Endodermal cell (in vitro differentiated cells): ENCODE measurements at places on chromosomes 3 and 15.

- no peak for DNase-seq
These were observed 84.3 kb downstream of the ATP1B3 start for GRCh38 chr3:141960731-141961130.

GRCh38 chr3:59680919-59681318 is 631.1 kb upstream of the CFAP20DC start:
- no peak for DNase-seq

DNA sequence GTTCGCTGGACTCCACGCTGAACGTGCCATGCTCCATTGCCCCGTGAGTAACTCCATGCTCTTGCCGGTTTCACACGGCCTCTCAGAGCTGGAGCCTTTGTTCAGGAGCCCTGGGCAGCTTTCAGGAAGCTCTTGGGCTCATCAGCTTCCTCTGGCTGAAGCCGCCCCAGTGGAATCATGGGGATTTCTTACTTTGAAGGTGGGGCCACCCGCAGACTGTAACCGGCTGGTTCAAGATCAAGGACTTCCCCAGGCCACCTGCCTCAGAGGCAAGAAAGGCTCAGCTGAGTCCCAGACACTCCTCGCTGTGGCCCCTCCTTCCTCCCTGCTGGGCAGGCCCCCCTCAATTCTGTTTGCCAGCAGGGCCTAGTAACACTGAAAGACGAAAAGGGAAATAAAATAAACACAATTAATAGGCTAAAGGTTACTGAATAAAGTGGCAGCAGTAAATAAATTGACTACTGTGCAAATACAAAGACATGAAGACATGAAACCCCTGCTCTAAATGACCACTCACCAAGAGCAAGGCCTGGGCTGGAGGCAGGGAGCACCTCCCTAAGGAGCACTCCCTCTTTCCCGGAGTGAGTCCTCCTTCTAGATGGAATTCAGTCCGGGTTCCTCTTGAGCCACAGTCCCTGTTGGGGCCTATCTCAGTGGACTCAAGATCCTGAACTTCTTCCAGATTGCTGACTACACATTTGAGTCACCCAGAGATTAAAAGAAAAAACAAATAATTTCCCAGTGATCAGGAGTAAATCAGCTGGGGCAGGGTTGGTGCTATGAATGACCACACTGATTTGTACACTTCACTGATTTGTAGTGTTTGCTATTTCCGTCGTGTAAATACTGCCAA is 51.0 kb downstream of the ZDHHC19 start:
- DNase-seq: peak; percentile 79

GRCh38 chr3:128079823-128080222 is 27.6 kb downstream of the SEC61A1 start:
- DNase-seq: peak; percentile 28

DNA sequence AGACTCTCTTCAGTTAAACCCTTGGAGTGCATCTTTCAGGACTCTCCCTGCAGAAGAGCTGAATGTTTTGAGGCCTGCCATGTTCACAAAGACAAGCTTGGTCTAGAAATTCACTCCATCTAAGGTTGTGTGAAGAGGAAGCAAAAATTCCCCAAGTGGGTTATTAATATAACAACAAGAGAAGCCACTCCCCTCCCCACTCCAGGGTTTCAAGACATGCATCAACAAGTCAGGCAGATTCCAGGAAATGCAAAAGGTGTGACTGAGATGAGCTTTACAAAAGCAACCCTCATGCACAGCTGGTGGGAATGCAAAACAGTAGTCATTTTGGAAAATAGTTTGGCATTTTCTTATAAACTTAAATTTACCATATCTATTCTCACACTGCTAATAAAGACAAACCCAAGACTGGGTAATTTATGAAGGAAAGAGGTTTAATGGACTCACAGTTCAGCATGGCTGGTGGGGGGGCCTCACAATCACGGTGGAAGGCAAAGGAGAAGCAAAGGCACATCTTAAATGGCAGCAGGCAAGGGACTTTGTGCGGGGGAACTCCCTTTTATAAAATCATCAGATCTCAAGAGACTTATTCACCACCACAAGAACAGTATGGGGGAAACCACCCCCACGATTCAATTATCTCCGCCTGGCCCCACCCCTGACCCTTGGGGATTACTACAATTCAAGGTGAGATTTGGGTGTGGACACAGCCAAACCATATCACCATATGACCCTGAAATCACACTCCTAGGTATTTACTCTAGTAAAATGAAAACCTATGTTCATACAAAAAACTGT is 31.3 kb downstream of the TARS3 start:
- no peak for DNase-seq

- DNase-seq: no peak
These were observed 15.2 kb downstream of the ATG7 start for GRCh38 chr3:11287404-11287803.

- no peak for DNase-seq
These were observed 5.1 kb downstream of the PPP2R3A start for GRCh38 chr3:135970506-135971116.

- DNase-seq: no peak
These were observed 30.3 kb upstream of the UTS2B start for GRCh38 chr3:191360620-191361019.

- no peak for DNase-seq
These were observed 241.6 kb upstream of the KBTBD8 start for GRCh38 chr3:66756468-66757036.

- no peak for DNase-seq
These were observed 58.6 kb upstream of the MNS1 start for GRCh38 chr15:56523521-56523920.

DNA sequence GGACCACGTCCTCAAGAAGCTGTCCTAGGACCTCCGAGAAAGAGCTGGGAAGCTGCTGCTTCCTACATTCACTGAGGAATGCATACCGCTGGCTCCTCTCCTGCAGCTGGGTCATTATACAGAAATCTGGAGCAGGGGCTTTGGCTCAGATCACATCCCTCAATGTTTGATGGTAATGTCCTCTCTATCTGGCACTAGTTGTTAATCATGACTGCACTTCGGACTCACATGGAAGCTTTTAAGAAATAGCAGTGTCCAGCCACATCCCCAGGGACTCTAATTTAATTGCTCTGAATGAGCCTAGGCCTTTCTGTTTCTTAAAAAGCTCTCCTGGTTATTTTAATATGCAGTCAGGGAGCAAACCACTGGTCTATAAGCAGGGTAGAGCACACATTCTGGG is 25.7 kb upstream of the MYRIP start:
- DNase-seq: no peak

DNA sequence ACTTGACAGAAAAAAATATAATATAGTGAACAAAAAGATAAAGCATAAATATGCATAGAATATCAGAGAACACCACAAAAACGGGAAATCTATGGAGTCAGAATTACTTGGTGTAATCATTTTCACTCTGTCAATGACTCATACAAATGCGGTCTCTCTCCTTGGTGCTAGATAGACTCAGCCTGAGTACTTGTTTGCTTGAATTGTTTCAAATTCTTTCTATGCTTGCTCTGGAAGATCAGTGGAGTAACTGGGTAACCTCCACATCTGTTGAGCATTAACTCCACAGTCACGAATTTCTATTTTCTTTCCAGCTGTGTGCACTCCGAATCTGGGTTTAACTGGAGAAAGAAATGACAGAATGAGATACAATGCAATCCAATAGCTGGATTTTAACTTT is 760.4 kb downstream of the ZPLD1 start:
- DNase-seq: no peak

GRCh38 chr15:48510976-48511375 is 134.5 kb downstream of the FBN1 start:
- DNase-seq: no peak

DNA sequence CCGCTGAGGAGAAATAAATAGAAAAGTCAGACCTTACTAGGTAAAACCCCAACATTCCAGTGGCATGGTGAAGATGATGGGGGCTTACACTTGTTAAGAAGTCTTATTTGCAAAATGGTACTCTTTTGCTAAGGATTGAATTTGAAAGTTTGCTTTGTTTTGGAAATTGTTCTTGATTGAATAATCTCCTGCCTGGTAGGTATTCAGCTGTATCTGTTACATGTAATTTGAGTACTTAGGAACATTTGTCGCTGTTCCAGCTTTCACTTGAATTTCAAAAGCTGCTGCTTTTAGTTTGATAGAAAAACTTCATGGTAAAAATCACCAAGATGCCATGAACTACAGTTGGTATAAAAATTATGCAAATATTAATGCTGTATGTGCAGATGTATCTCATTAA is 44.6 kb downstream of the TFG start:
- DNase-seq: no peak

- peak; percentile 49 for DNase-seq
These were observed 49.4 kb downstream of the SYNM start for GRCh38 chr15:99154271-99154670.

DNA sequence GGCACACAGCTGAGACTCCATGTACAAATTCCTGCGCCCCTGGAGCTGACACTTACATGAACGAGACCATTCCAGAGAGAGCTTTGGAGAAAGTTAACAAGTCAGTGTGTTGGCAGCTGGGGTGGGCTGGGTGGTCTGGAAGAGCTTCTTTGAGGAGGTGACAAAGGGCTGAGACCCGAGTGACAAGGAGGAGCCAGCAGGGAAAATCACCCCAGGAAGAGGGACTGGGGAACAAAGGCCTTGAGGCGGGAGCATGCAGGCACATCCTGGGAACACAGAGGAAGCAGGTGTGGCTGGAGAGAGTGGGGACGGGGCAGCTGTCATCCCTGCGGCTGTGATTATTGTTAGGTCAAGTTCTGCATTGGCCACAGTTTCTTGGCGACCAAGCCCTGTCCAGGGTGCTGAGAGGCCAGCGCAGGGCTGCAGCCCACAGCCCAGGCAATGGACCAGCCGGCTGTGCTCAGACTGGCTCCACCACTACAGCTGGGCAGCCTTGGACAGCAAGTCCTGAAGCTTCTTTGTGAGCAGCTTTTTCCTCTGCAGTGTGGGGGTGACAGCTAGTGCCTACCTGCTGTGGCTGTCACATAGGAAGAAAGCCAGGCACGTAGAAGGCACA is 34.2 kb upstream of the PRR23E start:
- DNase-seq: peak; percentile 92

DNA sequence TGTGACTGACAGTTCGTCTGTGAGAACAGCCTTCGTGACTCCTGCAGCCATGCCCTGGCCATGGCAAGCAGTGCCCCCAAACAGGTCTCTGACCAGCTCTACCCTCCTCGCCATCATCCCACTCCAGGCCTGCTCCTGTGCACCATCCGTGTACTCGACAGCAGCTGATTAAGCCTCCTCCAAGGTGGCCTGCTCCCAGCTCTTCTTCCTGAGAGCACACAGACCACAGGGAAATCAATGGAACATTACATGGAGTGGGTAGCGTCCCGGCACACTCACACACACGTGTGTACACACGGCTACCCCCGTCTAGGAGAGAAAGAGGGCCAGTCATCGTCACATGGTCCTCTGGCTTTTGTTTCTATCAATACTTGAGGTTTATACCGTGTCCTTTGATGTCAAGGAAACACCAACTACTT is 21.1 kb downstream of the ANXA2 start:
- DNase-seq: peak; percentile 38

DNA sequence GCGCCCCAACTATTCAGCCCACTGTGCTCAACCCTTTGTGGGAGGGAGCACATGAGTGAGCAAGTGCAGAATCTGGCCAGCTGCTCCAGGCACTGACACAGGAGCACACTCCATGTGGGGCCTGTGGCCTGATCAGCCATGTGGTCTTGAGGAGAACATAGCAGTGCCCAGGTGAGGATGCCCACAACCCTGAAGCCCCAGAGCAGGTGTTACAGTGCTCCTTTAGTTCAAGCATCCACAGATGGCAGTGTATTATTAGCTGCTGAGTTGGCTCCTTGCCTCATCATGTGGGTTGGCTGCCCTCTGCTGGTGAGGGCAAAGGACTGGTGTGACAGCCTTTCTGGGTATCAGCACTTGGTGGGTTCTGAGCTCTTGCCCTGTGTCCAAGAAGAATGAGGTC is 1588.2 kb downstream of the SI start:
- DNase-seq: peak; percentile 93

DNA sequence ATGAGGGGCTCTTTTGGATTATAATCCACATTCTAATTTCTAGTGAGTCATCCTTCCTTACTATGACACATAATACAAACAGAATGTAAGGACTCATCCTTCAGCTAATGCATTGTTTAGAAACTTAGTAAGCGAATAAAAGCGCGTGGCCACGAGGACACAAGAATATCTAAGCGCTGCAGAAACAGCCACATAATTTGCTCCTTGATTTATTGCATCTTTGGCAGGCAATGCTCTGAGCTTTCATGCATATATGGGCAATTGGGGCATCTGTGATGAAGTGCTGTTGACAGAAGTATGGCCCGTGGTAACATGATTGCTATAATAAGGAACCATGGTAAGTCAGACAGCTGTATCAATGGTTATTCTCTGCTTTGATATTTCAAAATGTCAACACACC is 191.3 kb upstream of the ZNF385D start:
- DNase-seq: no peak

- DNase-seq: no peak
These were observed 56.0 kb upstream of the MYRIP start for GRCh38 chr3:39753391-39753790.

GRCh38 chr3:12663401-12663935 is 449 bp downstream of the RAF1 start:
- DNase-seq: no peak

DNA sequence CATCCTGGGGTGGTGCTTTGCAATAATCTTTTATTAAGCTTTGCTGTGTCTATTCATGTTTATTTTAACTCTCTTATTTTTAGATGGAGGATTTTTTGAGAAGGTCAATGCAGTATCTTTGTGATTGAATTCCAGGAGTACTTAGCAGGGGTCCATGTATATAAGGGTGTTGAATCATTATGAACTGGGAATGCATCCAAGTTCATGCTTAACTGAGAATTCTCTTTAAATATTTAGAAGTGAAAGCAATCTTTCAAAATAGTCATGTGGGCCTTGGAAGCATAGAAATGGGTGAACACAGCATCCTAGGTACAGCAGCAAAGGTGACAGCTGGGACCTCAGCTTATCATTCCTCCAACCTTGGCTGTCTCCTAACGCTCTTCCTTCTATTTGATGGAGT is 27.3 kb downstream of the SPTSSB start:
- no peak for DNase-seq

DNA sequence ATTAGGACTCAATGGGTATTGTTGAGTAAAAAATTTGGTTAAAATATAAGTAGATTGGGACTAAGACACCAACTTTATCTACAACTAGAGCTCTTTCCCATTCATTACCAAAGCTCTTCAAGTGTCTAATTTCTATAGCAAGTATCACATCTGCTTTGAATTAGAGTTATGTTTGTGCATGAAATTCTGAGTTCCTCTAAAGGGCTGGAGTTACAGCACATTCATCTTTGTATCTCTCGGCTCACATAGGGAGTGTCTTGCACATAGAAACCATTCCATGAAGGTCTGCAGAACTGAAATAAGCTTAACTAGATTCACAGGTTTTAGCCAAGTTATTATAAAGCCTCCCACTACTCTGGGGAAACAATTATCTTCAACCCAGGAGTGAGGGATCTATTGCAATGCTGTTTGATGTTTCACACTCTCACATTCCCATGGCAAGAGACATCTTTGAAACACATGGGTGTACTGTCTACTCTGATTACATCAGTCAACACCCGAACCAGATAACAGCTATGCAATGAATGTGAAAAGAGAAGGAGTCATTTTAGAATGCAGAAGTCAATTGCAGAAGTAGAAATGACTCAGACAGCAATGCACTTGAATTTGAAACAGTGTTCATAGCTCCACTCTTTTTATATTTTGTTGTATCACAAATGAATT is 93.1 kb upstream of the KBTBD8 start:
- DNase-seq: no peak

GRCh38 chr3:85691196-85691595 is 732.4 kb downstream of the CADM2 start:
- no peak for DNase-seq
